ENCODE measurements at places on chromosomes 5 and 9. TPM values are rescaled to one million over a fixed set of nuclear protein-coding genes. Genes with fewer than 3 reads are reported as not detected.

DNA sequence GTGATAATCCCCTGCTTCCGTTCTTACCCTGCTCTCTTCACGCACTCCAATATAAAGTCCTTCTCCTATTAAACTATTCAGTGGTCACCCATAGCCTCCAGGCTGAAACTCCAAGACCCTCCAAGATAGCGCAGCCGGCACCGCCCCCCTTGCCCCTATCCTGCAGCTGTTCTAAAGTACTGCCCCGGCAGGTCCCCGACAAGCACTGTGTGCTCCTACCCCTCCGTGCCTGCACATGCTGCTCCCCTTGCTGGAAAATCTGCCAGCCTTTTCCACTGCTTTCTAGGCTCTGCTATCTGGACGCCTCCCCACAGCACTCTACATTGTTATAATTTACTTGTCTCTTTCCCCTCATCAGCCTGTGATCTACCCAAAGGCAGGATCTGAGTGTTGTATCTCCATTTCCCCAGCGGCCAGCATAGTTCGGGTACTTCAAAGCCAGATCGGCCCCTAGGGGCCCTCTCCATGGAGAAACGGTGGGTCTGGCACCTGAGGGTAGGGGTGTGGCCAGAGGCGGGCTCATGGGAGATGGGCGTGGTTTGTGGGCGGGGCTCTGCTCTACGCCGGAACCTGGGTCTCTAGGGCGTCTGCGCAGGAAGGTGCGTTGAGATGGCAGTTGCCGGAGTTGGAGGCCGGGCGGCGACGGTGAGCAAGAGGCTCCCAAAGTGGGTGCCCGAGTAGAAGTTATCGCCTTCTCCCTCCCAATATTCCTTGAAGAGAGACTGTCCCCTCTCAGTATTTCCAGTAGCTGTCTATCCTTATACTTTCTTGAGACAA lies 83.5 kb upstream of the RUSC2 start:
- H3K27ac ChIP-seq, result no peak overlapping the region
- H3K4me3 ChIP-seq, result no peak overlapping the region
- H3K36me3 ChIP-seq, result no peaks in the 10 kb centered on the region
- no peaks in the 10 kb centered on the region for H3K4me1 ChIP-seq

- no peak for DNase-seq
- no peak overlapping the region for H3K4me3 ChIP-seq
- H3K36me3 ChIP-seq, result no peaks in the 10 kb centered on the region
- H3K27me3 ChIP-seq, result no peaks in the 10 kb centered on the region
- no peaks in the 10 kb centered on the region for H3K4me1 ChIP-seq
Observed at GRCh38 chr9:27383524-27383923, 86.6 kb upstream of the EQTN start.

GRCh38 chr5:13692172-13692571 lies 252.3 kb downstream of the DNAH5 start:
- H3K36me3 ChIP-seq, result no peaks in the 10 kb centered on the region
- H3K4me3 ChIP-seq, result no peak overlapping the region
- H3K4me1 ChIP-seq, result no peaks in the 10 kb centered on the region
- no peaks in the 10 kb centered on the region for H3K27me3 ChIP-seq
- no peak overlapping the region for H3K27ac ChIP-seq

GRCh38 chr9:135479469-135480052 lies at the start of gene PPP1R26:
TSS of gene PPP1R26 (plus strand) at chr9:135479782. CDS start at chr9:135484511, 4,729 bp downstream.
- no peaks in the 10 kb centered on the region for H3K36me3 ChIP-seq
- no peak for DNase-seq
- H3K4me3 ChIP-seq, result peak within 1 kb of the TSS; percentile 62
- peak within 1 kb of the TSS; percentile 69 for H3K27ac ChIP-seq
- H3K4me1 ChIP-seq, result peaks cover 6% of the 10 kb centered on the region
- H3K27me3 ChIP-seq, result no peaks in the 10 kb centered on the region

- H3K4me3 ChIP-seq, result no peak overlapping the region
- H3K27me3 ChIP-seq, result no peaks in the 10 kb centered on the region
- H3K27ac ChIP-seq, result no peak overlapping the region
- DNase-seq, result no peak
Observed at GRCh38 chr5:56270058-56270457, 36.9 kb upstream of the ANKRD55 start.

DNA sequence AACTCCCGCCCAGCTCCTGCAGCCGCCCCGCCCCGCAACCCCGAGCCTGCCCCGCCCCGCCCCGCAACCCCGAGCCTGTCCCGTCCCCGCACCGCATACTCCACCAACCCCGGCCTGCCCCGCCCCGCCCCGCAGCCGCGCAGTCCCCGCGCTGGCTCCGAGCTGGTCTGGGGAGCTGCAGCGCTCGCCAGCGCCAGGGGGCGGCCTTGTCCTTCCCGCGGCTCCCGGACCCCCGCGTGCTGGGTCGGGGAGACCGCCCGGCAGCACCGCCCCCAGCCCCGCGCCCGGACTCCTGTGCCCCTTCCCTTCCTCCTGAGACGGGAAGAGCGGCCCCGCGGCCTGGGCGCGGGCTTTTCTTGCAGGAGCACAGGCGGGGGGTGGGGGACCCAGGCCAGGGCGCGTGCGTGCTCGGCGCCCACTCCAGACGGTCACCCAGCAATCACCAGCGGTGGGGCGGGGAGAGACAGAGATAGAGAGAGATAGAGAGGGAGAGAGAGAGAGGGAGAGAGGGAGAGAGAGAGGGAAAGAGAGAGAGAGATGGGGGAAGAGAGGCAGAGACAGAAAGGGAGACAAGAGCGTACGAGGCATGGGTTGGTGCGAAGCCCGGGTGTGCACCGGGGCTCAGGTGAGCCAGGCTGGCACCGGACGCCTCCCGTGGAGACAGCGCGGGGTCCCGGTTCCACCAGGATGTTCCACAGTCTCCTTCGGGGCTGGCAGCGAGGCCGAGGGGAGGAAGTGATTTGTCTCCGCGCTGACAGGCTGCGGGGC lies 14.7 kb upstream of the TMEM250 start:
- peak overlapping the region; percentile 42 for H3K4me3 ChIP-seq
- H3K27me3 ChIP-seq, result peaks cover 11% of the 10 kb centered on the region
- no peak for DNase-seq
- no peaks in the 10 kb centered on the region for H3K36me3 ChIP-seq

- H3K36me3 ChIP-seq, result no peaks in the 10 kb centered on the region
- H3K27ac ChIP-seq, result no peak overlapping the region
- DNase-seq, result no peak
- H3K27me3 ChIP-seq, result no peaks in the 10 kb centered on the region
Observed at GRCh38 chr5:173643964-173644363, 27.5 kb upstream of the BOD1 start.

DNA sequence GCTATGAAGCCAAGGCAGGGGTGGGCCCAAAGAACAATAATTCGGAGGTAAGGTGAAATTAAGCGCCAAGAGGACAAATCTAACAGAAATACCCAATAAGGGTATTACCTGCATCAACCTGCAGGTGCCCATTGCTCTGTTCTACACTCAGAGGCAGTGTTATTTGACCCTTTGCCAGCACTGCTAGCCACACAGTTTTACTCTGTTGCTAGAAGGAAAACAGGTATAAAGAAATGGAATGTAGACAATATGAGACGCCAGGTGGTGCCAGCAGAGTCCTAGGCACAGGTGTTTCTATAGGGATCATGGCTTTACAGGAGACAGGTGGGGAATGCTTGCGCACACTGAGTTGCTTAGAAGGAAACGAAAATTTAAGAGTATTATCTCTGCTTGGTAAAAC lies 201.3 kb downstream of the HTR1A start:
- no peak overlapping the region for H3K4me3 ChIP-seq
- no peaks in the 10 kb centered on the region for H3K4me1 ChIP-seq
- DNase-seq, result no peak
- H3K27ac ChIP-seq, result no peak overlapping the region

- no peak overlapping the region for H3K4me3 ChIP-seq
- no peaks in the 10 kb centered on the region for H3K4me1 ChIP-seq
- H3K27ac ChIP-seq, result no peak overlapping the region
- H3K36me3 ChIP-seq, result no peaks in the 10 kb centered on the region
Observed at GRCh38 chr5:113145757-113146387, 169.3 kb downstream of the DCP2 start.

GRCh38 chr5:133048993-133049725 lies 2.7 kb upstream of the HSPA4 start:
- H3K27ac ChIP-seq, result peak overlapping the region; percentile 7
- DNase-seq, result no peak

- H3K27ac ChIP-seq, result no peak overlapping the region
- H3K4me1 ChIP-seq, result no peaks in the 10 kb centered on the region
- no peak overlapping the region for H3K4me3 ChIP-seq
- DNase-seq, result no peak
- H3K36me3 ChIP-seq, result no peaks in the 10 kb centered on the region
Observed at GRCh38 chr5:96387616-96388015, 45.4 kb downstream of the PCSK1 start.

GRCh38 chr5:111691914-111692313 lies 65.1 kb downstream of the NREP start:
- no peaks in the 10 kb centered on the region for H3K4me1 ChIP-seq
- no peaks in the 10 kb centered on the region for H3K27me3 ChIP-seq
- H3K36me3 ChIP-seq, result no peaks in the 10 kb centered on the region
- DNase-seq, result no peak
- no peak overlapping the region for H3K4me3 ChIP-seq
- no peak overlapping the region for H3K27ac ChIP-seq

DNA sequence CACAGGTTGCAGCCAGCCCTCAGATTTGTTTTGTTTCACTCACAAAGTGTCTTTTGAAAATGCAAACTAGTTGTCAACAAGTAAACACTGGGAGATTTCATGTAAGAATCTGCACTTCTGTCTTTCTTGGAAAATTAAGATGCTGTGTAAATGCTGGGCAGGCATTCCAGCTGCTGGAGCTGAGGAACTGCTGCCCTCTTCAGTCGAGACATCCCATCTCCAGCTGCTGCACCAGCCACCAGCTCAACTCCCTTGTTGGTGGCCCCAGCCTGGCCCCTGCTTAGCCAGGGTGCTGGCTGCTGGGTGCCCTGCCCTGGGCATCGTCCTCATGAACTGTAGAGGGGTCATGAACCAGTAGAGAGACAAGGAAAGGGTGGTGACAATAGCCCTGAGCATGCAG lies 33.1 kb upstream of the AFAP1L1 start:
- H3K4me3 ChIP-seq, result no peak overlapping the region
- no peak overlapping the region for H3K27ac ChIP-seq
- H3K27me3 ChIP-seq, result no peaks in the 10 kb centered on the region
- no peak for DNase-seq
- no peaks in the 10 kb centered on the region for H3K36me3 ChIP-seq
- H3K4me1 ChIP-seq, result no peaks in the 10 kb centered on the region

DNA sequence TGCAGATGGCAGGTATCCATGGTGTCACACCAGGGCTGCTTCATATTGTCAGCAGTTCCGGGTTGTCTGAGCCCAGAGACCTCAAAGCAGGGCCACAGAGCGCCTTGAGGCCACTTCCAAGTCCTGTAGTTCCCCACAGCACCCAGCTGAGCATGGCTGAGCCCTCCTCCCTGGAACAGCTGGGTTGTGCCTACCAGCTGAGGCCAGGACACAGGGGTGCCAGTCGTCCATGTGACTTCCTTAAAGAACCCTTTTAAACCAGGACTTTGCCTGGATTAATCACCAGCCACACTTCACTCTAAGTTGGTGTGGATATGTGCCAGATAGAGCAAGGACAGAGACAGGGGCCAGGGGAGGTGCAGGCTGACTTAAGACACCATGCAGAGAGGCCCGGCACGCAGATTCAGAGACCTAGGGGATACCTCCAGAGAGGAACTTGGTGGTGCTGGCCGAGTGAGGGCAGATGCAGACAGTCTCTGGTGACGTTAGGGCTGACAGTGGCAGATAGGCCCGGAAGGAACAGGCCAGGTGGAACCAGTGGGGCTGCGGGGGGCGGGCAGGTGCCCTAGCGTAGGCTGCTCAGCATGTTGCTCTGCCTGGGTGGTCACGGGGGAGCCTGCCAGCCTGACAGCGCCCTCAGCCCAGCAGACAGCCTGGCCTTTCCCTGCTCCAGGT lies 142.7 kb downstream of the CACNA1B start:
- no peak overlapping the region for H3K27ac ChIP-seq
- no peak for DNase-seq
- no peaks in the 10 kb centered on the region for H3K27me3 ChIP-seq
- no peaks in the 10 kb centered on the region for H3K4me1 ChIP-seq
- H3K4me3 ChIP-seq, result no peak overlapping the region
- H3K36me3 ChIP-seq, result no peaks in the 10 kb centered on the region

DNA sequence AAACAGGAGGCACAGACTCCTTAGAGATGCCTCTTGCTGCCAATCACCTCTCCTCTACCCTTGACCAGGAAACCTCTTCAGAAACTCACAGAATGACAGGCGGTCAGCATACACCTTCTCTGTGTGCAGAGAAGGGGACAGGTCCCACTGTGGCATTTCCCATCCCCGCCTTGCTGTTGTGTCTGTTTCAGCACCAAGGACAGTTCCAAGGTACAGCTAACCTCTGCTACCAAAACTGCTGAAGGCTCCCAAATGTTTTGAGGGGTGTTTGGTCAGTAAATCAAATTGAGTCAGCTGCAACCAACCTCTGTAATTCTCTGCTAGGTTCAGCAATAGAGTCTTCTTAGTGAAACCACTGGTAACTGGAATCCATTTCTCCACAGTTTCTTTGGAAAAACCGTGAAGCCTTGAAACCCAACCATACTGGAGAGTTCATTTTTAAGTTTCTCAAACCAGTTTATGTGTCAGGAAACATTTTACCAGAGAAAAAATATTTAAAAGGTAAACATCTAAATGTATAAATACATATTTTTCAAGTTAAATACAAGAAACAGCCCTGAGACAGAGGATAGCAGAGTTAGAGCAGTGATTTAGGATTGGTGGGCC lies 122.0 kb downstream of the DRD1 start:
- no peaks in the 10 kb centered on the region for H3K27me3 ChIP-seq
- no peaks in the 10 kb centered on the region for H3K36me3 ChIP-seq
- no peak overlapping the region for H3K27ac ChIP-seq
- no peak for DNase-seq
- H3K4me3 ChIP-seq, result no peak overlapping the region
- H3K4me1 ChIP-seq, result no peaks in the 10 kb centered on the region

DNA sequence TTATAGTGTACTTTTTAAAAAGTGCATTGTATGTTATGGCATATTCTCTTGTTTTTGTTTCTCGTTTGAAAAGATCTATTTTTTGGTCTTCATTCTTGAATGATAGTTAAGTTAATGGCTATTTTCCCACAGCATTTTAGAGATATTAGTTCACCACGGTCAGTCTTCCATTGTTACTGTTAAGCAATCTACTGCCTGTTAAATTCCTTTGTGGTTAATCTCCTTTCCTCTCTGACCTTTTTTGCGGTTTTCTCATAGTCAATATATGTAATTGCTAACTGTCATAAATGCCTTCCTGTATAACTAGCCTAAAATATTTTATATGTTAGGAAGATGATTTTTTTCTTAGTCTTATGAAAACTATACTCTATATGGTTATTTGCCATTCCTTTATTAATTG lies 250.8 kb upstream of the FBXL7 start:
- no peaks in the 10 kb centered on the region for H3K27me3 ChIP-seq
- no peaks in the 10 kb centered on the region for H3K36me3 ChIP-seq
- H3K27ac ChIP-seq, result no peak overlapping the region
- no peaks in the 10 kb centered on the region for H3K4me1 ChIP-seq

GRCh38 chr5:177366528-177367322 lies 9.0 kb downstream of the RGS14 start:
- peak overlapping the region; percentile 59 for H3K4me3 ChIP-seq
- H3K27me3 ChIP-seq, result no peaks in the 10 kb centered on the region
- DNase-seq, result peak; percentile 93
- no peaks in the 10 kb centered on the region for H3K36me3 ChIP-seq
- no peaks in the 10 kb centered on the region for H3K4me1 ChIP-seq

- H3K27ac ChIP-seq, result no peak overlapping the region
- no peak for DNase-seq
- no peaks in the 10 kb centered on the region for H3K4me1 ChIP-seq
- no peaks in the 10 kb centered on the region for H3K27me3 ChIP-seq
Observed at GRCh38 chr5:122984425-122984824, 52.1 kb downstream of the PPIC start.

Gene FSTL4
- total RNA-seq, result 0.98 TPM

Gene NEURL1B
- 9.9 TPM for total RNA-seq

Gene TMEFF1
- total RNA-seq, result 0.66 TPM
